Suprapubic skin (tissue), 4 donors: ENCODE measurements at places on chromosomes 6 and 20.
A peak's percentile ranks its signal among the peaks of the same experiment; 100 is the strongest.

DNA sequence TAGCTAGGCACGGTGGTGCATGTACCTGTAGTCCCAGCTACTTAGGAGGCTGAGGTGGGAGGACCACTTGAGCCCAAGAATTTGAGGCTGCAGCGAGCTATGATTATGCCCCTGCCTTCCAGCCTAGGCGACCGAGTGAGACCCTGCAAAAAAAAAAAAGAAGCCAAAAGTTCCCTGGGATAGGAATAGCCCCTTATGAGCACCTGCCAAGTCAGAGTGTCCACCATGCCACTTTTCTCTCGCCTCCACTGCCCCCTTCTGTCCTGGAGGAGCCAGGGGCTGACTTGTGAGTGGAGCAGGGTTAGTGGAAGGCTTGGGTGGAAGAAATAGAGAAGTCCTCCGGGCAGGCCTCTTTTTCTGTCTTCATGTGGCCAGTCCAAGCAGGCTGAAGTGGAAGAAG is 12.1 kb upstream of the DDX27 start:
- no peak for DNase-seq

DNA sequence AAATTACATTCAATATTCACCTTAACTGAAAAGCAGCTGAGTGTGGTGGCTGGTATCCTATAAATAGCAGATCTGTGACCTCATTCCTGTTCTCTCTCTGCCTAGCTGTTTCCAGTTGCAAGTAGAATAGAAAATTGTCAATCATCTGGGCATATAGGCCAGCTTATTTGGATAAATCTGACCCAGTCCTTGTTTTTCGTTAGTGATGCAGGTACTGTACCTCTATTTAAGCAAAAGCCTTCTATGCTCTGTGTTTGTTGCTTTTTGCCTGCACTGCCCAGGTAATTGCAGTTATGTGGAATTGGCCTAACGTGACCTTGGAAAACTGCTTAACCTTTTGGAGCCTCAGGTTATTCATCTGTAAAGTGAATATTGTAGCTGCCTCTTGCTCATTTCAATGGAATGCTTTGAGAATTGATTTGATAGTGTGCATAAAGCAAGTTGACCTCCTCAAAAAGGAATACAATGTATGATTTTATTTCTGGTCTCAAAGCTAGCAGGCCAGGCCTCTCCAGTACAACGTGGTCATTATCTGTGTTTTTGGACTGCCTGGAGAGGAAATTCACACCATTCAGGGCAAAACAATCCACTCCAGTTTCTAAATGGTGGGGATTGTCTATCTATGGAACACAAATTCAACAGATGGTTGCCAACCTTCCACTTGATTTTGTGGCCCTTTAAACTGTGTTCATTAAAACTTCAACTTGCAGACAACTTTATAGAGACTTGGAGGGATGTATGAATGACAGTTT is 508.7 kb upstream of the CITED2 start:
- no peak for DNase-seq

- no peak for DNase-seq
Observed at GRCh38 chr6:122717350-122717749, 62.2 kb upstream of the FABP7 start.

DNA sequence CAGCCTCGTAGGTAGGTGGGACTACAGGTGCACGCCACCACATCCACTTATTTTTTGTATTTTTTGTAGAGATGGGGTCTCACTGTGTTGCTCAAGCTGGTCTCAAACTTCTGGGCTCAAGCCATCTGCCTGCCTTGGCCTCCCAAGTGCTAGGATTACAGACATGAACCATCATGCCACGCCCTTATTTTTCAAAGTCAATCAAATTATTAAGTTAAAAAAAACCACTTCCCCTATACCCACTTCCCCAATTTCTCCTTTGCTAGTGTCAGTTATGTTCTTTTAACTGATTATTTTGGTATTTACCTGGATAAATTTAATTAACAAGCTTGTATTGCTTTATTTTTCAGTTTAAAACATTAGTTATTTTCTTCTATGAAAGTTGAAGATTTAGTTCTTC is 49.6 kb downstream of the RIOK1 start:
- DNase-seq: no peak

- no peak for DNase-seq
Observed at GRCh38 chr20:39853636-39854035, 835.4 kb downstream of the MAFB start.

DNA sequence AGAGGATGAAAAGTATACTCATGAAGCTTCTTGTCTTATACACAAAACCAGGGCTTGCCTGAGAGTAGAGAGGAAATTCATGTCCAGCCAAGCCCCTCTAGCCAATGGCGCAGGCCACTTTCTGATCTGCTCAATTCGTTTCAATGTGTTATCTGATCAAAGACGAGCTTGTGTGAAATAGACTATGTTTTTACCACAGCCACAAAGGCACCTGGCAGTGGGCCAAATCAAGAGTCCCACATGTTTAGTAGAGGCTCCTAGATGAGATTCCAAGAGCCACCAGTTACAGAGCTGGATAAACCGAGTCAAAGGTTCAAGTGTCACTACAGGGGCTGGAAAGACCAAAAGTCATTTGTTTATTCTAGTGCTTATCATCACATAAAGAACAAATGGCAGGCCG is 34.9 kb downstream of the GPLD1 start:
- no peak for DNase-seq

- no peak for DNase-seq
Observed at GRCh38 chr20:13118676-13119075, 102.4 kb upstream of the ISM1 start.

DNA sequence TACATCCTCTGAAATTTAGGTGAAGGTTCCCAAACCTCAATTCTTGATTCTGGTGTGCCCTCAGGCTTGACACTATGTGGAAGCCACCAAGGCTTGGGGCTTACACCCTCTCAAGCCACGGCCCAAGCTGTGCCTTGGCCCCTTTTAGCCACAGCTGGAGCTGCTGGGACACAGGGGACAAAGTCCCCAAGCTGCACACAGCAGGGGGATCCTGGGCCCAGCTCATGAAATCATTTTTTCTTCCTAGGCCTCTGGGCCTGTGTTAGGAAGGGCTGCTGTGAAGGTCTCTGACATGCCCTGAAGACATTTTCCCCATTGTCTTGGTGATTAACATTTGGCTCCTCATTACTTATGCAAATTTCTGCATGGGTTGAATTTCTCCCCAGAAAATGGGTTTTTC is 37.3 kb upstream of the BACH2 start:
- no peak for DNase-seq

DNA sequence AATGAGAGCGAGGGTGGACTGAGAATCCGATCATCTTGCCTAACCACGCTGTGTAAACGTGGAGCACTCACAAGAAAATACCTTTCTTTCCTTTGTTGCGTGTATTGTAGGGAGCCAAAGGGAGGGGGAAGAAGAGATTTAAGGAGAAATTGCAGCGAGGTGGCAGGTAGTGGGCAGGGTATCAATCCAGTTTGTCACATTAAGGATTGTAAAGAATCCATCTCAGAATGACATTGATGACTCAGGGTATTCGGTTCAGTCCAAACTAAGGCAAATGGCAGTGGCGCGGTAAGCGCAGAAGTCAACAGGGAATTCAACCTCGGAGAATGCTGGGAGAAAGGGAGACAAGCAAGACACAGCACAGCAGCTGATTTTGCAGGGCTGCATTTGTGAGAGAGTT is 146.2 kb downstream of the ID4 start:
- DNase-seq: no peak

- no peak for DNase-seq
Observed at GRCh38 chr6:134041093-134041492, 11.3 kb downstream of the SLC2A12 start.

GRCh38 chr20:5657190-5657875 is 92.9 kb upstream of the SHLD1 start:
- DNase-seq: peak; percentile 67

GRCh38 chr6:44301106-44301505 is 12.0 kb downstream of the AARS2 start:
- no peak for DNase-seq

GRCh38 chr6:147204843-147205311 is 660 bp downstream of the STXBP5 start:
- DNase-seq: no peak

DNA sequence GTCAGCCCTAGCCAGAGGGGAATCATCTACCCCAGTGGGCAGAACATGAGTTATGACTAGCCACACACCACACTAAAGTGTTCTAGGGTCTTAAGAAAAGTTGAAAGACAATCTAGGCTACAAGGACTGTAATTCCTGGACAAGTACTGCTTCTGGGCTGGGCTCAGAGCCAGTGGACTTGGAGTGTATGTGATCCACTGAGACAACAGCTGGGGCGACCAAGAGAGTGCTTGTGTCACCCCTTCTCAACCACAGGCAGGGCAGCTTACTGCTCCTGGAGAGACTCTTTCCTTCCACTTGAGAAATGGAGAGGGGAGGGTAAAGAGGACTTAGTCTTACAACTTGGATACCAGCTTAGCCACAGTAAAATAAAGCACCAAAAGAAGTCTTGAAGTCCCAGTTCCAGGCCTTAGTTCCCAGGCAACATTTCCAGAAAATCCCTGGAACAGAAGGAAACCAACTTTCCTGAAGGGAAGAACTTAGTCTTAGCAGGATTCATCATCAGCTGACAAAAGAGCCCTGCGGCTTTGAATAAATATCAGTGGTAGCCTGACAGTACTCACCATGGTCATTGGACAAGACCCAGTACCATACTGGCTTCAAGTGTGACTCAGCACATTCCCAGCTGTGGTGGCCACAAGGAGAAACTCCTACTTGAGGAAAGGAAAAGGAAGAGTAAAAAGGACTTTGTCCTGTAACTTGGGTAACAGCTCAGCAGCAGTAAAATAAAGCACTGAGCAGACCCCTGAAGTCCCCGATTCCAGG is 355.1 kb upstream of the ADGRB3 start:
- no peak for DNase-seq

DNA sequence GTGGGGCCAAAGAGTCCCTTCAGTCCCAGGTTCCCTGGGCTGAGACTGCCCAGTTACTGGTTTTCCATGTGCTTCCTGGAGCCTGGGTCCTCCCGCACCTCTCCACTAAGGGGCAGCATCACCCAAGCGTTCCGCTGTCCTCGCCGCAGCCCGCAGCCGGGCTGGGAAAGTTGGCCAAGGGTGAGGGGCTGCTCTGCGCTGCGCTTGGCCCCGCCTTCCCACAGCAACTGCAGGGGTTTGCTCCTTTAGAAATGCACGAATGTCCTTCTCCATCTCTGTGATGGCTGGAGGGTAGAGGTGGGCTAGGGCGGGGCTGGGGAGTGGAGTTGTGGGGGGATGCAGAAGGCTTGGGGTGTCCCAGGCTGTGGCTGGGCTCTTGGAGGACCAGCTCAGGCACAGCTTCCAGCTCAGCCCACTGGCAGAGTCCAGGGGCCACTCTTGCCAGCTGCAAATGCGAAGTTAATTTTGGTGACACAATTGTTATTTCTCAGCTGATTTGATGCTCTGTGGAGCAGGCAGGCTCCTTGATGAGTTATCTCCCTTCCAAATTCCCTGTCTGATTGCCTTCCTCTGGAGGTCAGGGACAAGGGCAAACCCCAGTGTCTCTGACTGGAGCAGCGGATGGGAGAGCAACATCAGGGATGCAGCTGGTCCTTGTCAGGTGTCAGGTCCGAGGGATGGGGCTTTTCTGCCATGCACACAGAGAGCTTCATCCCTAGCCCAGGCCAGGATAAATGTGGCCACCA is 63.2 kb downstream of the NOL4L start:
- no peak for DNase-seq

DNA sequence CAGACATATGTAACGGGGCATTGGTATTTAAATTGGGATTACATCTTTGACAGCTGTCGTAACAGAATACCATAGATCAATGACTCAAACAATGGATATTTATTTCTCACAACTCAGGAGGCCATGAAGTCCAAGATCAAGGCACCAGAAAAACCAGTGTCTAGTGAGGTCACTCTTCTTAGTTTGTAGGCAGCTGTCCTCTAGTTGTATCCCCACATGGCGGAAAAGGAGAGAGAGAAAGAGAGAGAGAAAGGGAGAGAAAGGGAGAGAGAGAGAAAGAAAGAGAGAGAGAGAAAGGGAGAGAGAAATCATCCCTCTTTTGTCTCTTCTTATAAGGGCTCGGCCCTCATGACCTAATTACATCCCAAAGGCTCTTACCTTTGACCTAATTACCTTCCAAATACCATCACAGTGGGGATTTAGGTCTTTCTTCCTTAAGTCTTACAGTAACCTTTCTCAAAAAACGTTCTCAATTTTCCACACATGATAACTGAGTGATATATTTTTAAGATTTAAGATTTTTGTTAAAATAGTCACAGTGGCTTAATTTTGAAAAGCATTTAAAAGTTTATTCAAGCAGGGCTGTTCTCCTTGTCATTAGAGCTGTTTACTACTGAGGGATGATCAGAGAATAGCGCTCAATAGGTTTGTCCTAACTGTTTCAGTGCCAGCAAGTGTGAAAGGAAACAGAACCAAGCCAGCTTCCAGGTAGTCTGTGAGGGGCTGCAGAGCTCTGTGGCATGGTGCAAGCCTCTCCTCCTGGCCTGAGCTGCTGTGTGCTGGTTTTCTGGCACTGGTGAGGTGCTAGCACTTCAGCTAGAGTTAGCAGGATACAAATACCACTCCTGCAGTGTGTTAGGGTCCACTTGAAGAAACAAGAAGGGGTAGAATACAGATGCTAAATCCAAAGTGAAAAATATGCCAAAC is 79.0 kb downstream of the IMPG1 start:
- no peak for DNase-seq

DNA sequence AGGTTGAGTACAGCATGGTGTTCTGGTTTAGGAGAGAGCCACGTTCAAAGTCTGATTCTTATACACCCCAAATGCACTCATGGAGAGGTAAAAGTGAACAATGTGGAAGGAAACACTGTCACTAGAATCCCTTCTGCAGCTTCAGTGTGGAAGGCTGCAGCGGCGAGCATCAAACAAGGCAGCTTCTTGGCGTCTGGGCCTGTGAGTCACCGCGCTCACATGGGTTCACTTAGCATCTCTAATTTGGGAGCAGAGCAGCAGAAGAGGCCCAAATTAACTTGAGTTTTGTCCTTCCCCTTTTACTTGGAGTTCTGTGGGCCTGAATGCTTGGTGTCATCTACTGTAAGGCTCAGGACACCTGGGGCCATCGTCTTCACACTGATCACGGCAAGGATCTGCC is 10.9 kb upstream of the E2F1 start:
- no peak for DNase-seq

- no peak for DNase-seq
Observed at GRCh38 chr6:168441434-168442391, 729 bp downstream of the SMOC2 start.

- no peak for DNase-seq
Observed at GRCh38 chr6:79423216-79423615, 114.0 kb downstream of the LCA5 start.

GRCh38 chr20:57582432-57583288 is 21.8 kb downstream of the PCK1 start:
- DNase-seq: no peak

DNA sequence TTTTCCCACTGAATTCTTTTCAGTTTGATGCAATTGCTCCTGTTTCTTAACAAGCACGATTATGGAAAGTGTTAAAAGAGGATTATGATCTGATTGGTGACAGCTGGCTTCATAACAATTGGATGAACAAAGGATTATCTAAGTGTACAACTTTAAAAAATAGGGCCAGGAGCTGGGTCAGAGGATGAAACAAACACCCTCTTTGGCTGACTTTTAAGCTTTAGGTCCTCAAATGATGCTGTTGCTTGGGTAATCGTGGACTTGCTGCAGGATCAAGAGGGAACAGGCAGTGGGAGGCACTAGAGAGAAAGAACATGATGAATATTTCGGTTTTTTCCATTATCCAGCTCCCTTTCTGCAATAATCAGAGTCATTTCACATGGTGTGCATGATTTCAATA is 35.5 kb upstream of the TMX4 start:
- DNase-seq: no peak
